ENCODE measurements at places on chromosomes 4 and X.
A peak's percentile ranks its signal among the peaks of the same experiment; 100 is the strongest.

DNA sequence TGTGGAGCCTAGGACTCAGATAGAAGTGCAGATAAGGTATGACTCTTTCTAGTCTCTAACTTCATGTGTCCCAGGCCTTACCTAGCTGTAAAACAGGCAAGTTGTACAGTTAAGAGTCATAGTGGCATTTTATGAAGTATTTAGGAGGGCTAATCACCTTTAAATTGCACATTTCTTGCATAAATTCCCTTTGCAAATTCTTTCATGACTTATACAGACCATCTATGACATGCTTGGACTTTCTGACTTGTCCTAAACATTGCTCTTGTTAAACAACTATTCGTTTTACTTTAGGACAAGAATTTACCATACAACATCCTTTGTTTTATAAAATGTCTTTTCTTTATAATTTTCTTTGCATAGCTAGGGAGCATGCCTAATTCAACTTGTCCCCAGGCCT lies 7.8 kb upstream of the RRAGB start:
- no peak for DNase-seq

DNA sequence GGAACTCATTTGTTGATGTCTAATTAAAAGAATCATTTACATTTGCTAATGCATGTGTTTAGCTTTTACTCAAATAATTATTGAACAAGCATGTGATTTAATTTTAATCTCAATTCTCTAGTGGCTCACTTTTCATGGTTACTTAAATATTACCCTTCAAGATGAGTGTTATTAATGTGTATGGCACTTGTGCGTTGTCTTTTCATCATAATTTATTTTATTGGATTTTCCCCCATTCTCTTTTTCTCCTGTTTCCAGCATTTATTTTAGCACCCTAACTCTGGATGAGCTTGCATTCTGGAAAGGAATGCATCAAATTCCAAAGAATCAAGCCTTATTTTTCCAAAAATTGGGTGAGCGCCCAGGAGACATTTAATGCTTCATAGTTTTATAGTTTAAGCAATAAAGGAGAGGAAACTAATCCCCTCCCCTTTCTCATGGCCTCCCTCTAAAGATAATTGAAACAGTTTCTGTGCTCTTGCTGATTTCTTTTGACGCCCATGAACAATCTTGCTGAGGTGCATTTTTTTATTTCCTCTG lies 191.1 kb upstream of the FAT4 start:
- DNase-seq = no peak

DNA sequence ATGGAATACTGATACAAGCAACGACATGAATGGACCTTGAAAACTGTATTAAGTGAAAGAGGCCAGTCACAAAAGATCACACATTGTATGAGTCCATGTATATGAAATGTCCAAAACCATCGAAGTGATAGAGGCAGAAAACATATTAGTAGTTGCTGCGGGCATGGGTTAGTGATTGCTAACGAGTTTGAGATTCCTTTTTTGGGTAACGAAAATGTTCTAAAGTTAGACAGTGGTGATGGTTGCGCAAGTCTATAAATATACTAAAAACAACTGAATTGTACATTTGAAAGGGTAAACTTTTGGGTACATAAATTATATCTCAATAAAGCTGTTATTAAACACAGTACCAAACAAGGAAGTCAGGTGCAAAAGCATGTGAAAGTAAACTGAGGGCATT lies 234.5 kb downstream of the FBXW7 start:
- DNase-seq = no peak

DNA sequence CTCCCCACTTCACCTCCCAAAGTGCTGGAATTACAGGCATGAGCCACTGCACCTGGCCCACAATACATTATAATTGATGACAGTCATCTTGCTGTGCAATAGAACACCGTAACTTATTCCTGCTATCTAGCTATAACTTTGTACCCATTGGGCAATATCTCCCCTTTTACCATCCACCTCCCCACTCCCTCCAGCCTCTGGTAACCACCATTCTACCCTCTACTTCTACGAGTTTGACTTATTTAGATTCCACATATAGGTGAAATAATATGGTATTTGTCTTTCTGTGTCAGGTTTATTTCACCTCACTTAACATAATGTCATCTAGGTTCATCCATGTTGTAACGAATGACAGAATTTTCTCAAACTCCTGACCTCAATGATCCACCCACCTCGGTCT lies 8.2 kb upstream of the TEX11 start:
- no peak for DNase-seq

- no peak for DNase-seq
Measured at GRCh38 chr4:8938623-8939022, 67.0 kb upstream of the HMX1 start.

- peak; percentile 80 for DNase-seq
Measured at GRCh38 chrX:63560601-63561218, 209.6 kb upstream of the SPIN4 start.

DNA sequence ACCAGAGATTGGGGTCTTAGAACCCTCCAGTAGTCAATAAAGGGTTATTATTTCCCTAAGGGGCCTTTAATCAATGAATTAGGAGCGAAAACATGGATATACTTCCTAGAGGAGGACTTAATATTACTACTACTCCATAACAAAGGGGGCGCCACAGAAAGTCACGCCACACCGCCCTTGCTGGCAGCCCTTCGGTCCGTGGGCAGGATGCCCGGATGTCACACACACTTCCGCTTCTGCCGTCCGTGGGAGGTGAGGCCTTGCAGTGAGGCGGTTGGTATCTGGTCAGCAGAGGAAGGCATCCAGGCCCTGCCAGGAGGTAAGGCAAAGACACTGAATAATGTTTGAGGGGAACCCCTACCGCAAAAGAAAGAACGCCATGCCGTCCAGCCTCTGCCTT lies 436 bp downstream of the MAGEB10 start:
- DNase-seq = no peak

DNA sequence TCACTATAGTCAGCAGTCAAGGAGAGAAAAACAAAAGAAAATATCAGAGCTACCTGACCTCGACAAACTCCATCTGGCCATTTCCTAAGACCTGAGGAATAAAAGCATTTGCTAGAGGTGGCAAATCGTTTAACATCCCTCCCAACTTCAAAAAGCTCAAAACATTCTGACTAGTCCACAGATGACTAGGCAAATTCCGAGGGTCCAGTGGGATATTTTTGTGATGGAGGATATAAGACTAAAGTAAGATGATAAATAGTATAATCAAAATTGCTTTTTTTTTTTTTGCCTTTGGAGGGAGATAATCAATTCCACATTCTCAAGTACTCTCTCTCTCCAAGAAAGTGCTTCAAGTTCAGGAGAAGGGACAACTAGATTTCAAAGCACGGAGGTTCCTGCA lies 119.1 kb upstream of the ETNPPL start:
- DNase-seq = no peak

- no peak for DNase-seq
Measured at GRCh38 chr4:158079661-158080060, 93.2 kb downstream of the GASK1B start.

GRCh38 chr4:6085691-6086628 lies 67.7 kb upstream of the C4orf50 start:
- DNase-seq = no peak

- no peak for DNase-seq
Measured at GRCh38 chrX:119763836-119764387, 5.5 kb downstream of the SOWAHD start.

DNA sequence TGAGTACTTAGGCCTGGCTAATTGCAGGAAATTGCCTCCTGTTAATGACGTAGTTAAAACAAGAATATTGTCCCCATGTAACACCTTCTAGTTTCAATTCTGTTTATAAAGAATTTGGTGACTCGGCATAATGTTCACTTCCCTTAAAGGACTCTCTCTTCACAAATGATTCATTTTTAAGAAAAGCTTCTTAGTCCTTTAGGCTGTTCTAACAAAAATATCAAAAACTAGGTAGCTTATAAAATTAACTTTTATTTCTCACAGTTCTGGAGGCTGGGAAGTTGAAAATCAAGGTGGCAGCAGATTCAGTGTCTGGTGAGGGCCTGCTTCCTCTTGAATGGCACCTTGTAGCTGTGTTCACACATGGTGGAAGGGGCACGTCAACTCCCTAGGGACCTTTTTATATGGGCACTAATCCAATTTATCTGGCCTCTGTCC lies 23.8 kb downstream of the COL25A1 start:
- DNase-seq = no peak

DNA sequence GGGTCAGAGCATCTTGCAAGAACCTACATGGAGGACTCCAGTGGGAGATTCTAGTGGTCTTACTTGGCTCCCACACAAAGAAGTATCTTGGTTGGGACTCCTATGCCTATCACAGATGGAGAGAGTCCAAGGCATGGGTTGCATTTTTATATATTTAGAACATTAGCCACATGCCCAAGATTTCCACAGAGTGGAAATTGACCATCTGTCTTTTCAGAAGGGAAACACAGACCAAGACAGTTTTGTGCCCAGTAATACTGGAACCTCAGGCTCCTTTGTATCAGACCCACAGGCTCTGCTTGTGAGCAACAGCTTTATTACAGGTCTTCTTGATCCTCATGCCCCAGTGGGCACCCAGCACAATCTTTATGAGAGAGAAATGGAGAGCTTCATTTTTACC lies 43.6 kb downstream of the PAGE2 start:
- no peak for DNase-seq

GRCh38 chrX:154012336-154012991 lies 7.2 kb downstream of the IRAK1 start:
- DNase-seq = no peak

GRCh38 chr4:182604953-182605352 lies 312.2 kb downstream of the DCTD start:
- DNase-seq = no peak

GRCh38 chrX:47180346-47180745 lies 13.3 kb upstream of the UBA1 start:
- DNase-seq = no peak

DNA sequence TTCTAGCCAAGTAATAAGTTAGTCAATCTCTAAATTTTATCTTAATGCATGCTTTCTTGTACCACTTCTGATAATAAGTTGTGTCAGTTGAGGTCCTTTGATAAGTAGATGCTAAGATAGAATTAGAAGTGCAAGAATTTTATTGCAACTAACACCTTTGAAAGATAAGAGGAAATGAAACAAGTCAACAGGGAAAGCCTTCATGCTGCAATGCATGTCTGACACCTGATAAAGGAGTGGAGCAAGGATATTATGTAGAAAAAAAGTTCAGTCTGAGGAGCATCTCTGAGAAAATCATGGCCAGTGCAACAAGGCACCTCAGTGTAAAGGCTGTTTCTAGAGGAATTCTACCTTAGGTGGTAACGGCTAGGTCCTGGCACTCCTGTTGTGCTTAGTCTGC lies 210.7 kb upstream of the PPP1R2C start:
- DNase-seq = no peak

- no peak for DNase-seq
Measured at GRCh38 chrX:98637451-98637850, 1753.7 kb downstream of the RPA4 start.

- no peak for DNase-seq
Measured at GRCh38 chr4:42638993-42639392, 17.9 kb downstream of the ATP8A1 start.

GRCh38 chrX:5236096-5236495 lies 992.6 kb downstream of the NLGN4X start:
- no peak for DNase-seq

- DNase-seq = no peak
Measured at GRCh38 chr4:24224446-24224845, 334.6 kb upstream of the PPARGC1A start.

DNA sequence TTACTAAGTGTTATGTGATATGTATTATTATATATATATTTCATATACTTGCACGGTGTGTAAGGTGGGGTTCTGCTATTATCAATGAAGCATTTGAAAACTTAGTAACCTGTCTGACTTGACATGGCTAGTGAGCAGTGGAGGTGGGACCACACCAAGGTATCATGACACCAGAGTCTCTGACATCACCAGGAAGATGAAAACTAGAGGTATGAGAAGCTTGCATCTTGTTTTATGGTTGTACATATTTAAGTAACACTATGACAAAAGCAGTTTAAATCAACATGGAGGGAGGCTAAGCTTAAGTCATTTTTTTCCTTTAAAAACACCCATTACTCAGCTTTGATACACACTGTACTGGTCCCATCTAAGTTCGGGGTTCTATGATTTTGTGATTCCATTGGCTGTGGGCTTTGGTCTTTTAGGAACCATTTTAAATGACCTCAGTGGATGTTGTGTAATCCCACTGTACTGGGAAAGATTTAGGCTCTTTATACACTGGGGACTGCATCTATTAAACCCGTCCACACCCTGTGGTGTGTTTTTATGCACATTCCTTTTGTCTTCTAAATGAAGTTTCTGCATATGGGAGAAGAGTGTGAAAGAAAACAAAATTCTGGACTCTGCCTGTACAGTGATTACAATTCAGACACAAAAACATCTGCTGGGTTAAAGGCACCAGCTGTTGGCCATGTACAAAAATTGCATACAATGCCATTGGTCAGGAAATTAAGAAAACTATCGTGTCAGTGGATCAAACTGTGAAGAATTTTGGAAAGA lies 570.6 kb downstream of the SPRY1 start:
- DNase-seq = no peak

DNA sequence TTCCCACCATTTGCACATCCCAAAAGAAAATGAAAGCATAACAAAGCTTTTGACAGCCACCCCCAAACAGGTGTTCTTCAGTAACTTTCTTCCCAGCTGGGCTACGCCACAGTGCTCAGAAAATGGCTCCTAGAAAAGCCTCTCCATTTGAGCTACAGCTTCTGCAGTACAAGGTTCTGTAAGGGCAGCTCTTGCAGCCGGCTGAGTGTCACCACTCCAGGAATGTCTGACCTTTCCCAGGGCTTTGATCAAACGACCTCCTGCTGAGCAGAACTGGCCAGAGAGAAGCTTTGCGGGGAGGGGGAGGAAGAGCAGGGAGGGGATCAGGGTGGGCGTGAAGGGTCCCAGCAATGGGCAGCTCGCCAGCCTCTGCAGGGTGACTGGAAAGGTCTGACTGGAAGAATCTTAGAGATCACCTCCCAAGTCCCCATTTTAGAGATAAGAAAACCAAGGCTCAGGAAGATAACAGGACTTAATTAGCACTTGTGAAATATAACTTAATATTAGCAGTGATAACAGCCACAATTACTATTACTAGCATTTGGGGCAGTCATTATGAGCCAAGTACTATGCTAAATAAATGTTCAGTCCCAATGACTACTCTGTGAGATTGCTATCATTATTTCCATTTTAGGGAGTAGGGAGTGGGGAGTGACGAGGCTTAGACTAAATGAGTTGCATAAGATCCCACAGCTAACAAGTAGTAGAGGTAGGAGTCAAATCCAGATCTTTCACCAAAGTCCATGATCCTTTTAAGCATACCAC lies 51.1 kb downstream of the LEF1 start:
- DNase-seq = no peak

- no peak for DNase-seq
Measured at GRCh38 chr4:122663814-122664610, 43.1 kb upstream of the IL21 start.

GRCh38 chrX:37509349-37509748 lies 62.1 kb upstream of the LANCL3 start:
- DNase-seq = no peak

Measured in SW 1271 (cell line).